ENCODE measurements at places on chromosomes 7 and 10. TPM values are rescaled to one million over a fixed set of nuclear protein-coding genes. Genes with fewer than 3 reads are reported as not detected.
A peak's percentile ranks its signal among the peaks of the same experiment; 100 is the strongest.

DNA sequence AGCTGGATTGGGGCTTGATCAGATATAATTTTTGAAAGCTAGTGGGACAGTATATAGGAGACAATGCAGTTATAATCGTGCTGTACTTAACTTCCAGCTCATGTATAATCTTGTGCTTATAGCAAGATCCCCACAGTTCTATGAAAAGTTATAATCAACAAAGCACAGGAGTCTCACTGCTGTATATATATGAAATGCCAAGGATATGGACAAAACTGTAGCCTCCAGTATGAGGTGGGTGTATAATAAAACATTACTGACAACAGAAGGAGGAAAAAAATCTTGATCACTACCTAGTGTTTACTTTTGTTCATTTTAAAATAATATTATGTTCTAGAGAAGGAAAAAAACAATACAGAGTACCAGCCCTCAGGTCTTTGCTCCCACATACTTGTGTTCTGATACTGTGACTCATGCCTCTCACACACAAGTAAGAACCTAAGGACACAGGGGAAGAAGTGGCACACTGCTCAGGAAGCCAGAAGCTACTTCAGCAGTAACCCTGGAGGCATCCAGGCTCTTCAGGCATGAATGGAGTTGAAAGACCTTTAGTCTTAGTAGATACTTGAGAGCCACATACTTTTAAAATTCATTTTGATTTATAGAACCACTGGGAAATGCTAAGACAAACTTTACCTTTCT, 265.7 kb upstream of the IMMP2L start:
- no peak for DNase-seq

GRCh38 chr7:5690931-5691473, 90.5 kb downstream of the RNF216 start:
- peak; percentile 68 for DNase-seq

DNA sequence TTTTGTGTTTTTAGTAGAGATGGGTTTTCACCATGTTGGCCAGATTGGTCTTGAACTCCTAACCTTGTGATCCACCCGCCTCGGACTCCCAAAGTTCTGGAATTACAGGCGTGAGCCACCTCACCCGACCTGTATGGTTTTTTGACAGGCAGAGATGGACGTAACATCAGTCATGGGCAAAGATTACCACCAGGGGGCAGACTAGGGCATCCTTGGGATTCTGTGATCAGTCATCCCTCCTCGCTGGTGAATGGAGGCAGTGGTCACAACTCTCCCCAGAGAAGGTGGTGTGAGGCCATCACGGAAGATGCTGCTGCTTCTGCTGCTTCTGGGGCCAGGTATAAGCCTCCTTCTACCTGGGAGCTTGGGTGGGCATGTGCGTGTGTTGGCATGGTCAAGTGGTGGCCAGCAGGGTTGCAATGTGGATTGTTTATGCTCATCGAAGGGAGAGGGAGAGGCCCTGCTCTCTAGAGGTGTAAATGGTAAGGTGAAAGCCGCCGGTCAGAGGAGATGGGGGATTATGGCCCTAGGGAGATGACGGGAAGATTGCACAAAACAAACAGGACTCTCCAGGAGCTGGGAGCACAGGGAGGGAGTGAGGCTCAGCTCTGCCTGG, 122.7 kb upstream of the PRSS1 start:
- no peak for DNase-seq

GRCh38 chr7:552868-553635, 33.4 kb upstream of the PDGFA start:
- DNase-seq = no peak

DNA sequence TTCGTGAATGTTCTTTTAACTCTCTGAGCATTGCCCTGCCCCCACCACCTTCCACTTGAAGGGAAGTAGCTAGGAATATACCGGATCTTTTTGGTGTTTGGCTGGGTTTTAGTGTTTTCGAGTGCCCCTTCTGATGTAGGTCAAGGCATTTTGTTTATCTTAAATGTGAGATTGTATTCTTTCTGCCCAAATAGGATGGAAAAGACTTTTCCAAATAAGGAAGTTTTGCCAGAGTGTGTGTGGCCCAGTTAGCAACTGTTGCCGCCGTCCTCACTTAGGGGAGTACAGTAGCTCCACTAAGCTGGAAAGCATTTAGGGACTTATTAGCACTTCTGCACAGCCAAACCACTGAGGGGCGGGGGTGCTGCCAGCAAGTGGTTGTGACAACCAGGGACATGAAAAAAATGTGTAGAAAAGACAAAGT, 29.8 kb upstream of the VCL start:
- DNase-seq = no peak

GRCh38 chr10:17758896-17759295, 6.9 kb downstream of the TMEM236 start:
- no peak for DNase-seq

GRCh38 chr7:39919646-39920045, 30.4 kb upstream of the CDK13 start:
- no peak for DNase-seq

DNA sequence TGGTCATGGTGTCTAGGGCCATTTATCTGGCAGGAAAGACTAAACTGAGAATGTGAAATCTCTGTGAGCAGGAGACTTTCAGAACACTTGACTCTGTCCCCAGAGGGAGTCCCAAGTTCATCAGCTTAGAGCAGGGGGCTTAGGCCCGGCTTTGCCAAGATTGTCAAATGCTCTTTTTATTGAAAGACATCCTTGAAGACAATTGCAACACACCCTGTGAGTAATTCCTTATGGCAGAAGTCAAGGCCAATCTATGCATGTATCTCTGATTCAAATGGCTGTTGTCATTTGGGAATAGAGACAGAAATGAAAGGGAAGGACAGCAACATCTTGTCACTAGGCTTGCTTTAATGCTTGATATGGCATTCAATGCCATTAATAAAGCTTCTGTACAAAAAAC, 33.7 kb downstream of the BAMBI start:
- DNase-seq = no peak

DNA sequence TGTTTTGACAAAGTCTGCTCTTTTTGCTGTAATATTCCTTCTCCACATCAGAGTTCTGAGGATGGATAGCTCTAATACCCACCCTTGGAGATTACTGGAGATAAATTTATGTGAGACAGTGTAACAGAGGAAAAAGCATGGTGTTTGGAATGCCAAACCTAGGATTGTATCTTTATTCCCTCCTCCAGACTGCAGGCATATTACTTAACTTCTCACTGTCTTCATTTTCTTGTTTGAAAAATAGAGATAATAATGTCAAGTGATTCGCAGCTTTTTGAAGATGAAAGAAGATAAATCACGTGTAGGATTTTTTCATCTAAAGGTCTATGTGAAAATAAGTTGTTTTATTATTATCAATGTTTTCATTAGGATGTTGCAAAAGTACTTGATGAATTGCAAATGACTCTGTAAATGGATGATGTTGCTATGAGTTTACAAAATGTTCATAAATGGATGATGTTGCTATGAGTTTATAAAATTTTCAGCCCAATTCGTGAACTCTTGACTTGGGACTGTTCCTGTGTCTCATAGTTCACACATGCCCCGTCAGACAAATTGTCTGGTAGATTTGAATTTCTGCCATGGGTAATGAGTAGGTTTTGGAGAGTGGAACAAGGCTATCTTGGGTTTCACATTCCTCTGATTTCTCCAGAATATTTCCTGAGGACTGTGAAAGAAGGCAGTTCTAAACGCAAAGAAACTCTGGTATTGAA, 113.1 kb upstream of the IGFBP3 start:
- no peak for DNase-seq

- peak; percentile 59 for DNase-seq
These were observed 135.7 kb downstream of the TCF7L2 start for GRCh38 chr10:113085776-113086175.

DNA sequence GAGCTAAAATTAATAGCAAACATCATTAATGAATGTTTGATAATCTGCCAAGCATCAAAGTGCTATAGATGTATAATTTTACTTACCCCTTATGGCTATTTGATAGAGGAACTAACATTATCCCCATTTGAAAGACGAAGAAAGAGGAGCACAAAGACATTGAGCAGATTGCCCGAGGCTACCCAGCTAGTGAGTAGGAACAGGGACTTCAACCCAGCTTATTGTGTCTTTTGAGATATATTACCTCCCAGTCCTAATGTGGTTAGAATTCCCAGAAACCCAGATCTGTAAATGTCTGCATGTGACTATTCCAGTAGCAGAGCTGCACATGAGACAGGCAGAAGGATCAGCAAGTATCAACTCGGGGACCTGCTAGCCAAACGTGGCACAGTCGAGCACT, 160.1 kb upstream of the AOAH start:
- DNase-seq = no peak

GRCh38 chr7:1156782-1157535, 3.0 kb downstream of the ZFAND2A start:
- no peak for DNase-seq

- no peak for DNase-seq
These were observed 86.7 kb downstream of the MDFIC start for GRCh38 chr7:115008465-115009114.

DNA sequence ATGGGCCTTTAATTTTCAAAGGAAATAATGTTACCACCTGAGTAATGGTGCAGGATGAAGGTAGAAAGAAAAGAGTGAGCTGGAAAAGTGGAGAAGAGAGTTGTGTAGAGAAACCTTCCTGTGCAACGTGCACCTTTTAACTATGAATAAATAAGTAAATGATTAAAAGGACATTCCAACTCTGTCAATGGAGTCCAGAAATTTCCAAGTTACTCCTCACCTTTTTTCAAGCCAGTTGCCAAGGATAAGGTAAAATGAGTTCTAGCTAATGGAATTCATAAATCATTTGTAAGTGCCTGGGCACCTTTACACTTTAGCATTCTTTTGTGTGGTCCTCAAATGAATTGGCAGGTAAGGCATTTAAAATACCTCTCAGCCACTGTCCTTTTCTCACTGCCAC, 549.4 kb upstream of the NRP1 start:
- DNase-seq = no peak

DNA sequence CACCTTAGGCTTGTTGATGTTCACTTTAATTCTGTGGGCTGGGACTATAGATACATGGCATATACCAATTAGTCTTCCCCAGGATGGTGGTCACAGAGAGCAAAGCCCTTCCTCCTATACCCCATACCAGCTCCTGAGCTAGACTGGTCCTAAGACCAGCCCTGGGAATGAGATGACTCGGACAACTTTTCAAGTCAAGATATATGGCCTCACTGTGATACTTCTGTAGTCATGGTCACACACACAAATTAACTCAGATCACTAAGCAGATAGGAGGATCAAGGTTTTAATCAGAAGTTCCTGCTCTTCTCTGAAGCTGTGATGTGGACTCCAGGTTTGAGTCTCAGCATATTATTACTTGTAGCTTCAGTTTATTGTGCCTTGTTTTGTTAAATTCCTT, 53.1 kb downstream of the SLK start:
- no peak for DNase-seq

- no peak for DNase-seq
These were observed 32.5 kb downstream of the ERLIN1 start for GRCh38 chr10:100153239-100153825.

DNA sequence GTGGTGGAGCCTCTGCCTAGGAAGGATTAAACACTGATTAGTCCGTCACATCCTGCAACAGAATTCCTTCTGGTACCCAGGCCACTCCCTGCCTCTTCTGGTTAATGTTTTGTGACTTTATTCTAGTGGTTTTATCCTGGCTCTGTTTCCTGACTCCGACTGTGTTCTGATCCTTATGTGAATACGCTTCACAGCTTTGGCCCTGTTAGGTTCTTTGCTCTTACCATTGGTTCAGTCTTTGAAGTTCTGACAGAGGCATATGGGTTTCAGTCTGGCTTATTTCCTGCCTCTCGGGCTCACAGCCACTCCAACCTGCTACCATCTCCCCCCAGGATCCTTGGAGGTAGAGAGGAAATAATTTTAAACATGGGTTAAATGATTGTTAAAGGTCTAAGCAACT, 23.2 kb upstream of the FGL2 start:
- no peak for DNase-seq

- DNase-seq = no peak
These were observed 56.3 kb downstream of the ZMIZ1 start for GRCh38 chr10:79125092-79125491.

DNA sequence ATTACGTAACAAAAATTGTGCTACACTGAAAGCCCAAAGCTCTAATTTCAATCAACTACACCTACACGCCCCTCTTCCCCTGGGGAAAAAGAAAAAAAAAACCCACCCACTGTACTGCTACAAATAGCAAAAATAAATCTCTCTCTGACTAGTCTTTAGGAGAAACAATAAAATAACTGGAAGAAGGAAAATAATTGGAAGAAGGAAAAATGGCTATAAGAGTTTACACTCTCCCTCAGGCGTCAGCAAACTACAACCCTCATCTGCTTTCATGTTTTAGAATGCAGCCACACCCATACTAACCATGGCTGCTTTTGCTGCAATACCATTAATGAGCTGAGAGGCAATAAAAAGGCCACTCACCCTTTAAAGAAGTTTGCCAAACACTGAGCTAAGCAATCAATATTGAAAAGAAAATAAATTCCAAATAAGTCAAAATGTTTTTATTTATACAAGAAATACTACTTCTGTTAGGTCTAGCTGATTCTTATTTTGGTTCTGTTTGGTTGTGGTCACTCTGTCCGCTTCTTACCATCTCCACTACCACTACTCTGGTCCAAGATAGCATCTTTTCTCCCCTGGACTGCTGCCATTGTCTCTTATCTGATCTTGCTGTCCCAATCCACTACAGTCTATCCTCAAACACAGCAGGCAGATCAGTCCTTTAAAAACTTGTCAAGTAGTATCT, 3.8 kb downstream of the MINDY3 start:
- no peak for DNase-seq

DNA sequence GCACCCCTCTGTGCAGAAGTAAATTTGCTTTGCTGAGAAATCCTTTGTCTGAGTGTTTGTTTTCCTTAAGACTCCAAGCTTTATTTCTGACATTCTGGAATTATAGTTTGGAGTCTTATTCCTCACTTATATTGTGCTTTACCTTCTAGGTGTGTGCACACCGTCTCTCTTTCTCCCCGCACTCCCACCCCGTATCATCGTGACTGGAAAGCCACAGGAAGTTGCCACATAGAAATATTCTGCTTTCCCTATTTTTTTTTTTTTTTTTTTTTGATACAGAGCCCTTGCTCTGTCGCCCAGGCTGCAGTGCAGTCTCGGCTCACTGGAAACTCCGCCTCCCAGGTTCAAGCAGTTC, 109.5 kb downstream of the PHF14 start:
- DNase-seq = no peak

DNA sequence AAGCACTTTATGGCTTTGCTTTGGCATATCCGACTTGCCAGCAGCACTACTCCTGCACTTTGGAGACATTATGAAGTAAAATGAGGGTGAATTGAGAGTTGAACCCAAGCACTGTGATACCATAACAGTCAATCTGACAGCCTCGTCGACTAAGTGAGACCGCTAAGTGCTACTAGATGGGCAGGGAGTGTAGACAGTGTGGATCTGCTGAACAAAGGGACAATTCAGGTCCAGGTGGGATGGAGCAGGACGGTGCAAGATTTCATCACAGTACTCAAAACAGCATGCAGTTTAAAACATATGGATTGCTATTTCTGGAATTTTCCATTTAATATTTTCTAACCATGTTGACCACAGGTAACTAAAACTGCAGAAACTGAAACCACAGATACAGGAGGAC, 20.8 kb upstream of the PRTFDC1 start:
- DNase-seq = no peak

The PNLIPRP2 gene
- total RNA-seq = 1.1 TPM

The OPN1SW gene
- not detected for total RNA-seq

The GPR26 gene
- total RNA-seq = not detected

The TMEM178B gene
- 0.74 TPM for total RNA-seq

The FAM237B gene
- total RNA-seq = not detected

The C10orf143 gene
- total RNA-seq = 3.7 TPM

Measured in mesenteric fat pad (tissue), 1 donor.